ENCODE measurements at places on chromosomes 3 and 15.

- DNase-seq = peak; percentile 99
Measured at GRCh38 chr3:120094776-120095225, 554 bp upstream of the GSK3B start.

DNA sequence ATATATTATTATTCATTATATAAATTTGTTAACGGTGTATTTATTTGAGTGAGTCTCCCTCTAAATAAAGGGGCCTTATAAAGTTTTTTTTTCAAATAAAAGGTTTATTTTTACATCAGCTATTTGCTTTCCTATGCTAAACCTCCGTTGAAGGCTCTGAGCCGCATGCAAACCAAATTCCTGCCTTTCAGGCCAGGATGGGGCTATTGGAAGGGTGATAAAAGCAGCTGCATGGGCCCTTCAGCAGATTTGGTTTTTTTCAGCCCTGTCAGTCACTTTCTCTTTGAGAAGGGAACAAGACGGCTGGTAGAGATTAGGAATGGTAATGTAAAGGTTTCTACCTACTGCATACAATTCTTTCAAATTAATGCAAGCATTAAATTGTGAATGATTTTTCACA is 244.2 kb downstream of the WNT5A start:
- DNase-seq = no peak

DNA sequence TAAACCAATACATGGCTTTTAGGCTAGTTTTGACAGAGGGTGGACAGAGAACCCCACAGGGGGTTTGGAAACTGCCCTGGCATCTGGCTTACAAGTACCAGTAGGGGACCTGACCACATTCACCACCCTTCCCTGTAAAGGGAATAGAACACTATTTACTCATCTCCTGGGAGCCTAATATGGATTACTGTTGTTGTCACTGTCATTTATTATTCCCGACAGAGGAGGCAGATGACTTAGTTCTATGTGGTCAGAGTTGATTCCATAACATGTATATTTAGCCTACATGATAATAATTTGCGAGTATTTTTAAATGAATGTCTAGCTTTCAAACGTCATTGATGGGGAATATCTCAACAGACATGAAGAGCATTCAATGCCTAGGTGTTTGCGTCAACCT is 15.9 kb downstream of the ZBTB38 start:
- no peak for DNase-seq

- no peak for DNase-seq
Measured at GRCh38 chr3:67470207-67470606, 184.2 kb downstream of the SUCLG2 start.

- DNase-seq = no peak
Measured at GRCh38 chr3:30141178-30141581, 465.2 kb upstream of the TGFBR2 start.

DNA sequence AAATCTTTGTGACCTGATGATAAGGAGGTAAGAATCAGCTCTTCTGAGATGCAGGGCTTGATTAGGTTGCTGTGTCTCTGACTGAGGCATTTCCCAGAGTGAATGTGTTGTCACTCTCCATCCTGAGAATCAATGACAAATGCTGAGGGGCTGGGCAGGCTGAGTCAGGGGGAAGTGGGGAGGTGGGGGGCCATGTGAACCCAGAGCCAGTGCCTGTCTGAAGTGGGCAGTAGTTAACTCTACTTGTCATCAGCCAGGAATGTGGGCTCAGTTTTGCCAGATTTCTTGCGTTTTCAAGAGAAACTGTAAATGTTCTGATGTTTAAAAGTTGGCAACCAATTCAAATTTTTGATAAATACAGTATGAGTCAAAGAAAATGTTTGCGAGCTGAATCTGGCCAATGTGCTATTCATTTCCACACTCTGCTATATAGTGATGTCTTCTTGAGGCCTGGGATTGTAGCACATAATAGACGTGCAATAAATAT is 3.1 kb upstream of the BNC1 start:
- DNase-seq = no peak

Measured in stimulated activated naive CD4-positive, alpha-beta T cell treated with Interleukin-2 at 50 U/mL for 16 hours (primary cell).